Natural killer cell (primary cell): ENCODE measurements at places on chromosomes 6 and 20.

DNA sequence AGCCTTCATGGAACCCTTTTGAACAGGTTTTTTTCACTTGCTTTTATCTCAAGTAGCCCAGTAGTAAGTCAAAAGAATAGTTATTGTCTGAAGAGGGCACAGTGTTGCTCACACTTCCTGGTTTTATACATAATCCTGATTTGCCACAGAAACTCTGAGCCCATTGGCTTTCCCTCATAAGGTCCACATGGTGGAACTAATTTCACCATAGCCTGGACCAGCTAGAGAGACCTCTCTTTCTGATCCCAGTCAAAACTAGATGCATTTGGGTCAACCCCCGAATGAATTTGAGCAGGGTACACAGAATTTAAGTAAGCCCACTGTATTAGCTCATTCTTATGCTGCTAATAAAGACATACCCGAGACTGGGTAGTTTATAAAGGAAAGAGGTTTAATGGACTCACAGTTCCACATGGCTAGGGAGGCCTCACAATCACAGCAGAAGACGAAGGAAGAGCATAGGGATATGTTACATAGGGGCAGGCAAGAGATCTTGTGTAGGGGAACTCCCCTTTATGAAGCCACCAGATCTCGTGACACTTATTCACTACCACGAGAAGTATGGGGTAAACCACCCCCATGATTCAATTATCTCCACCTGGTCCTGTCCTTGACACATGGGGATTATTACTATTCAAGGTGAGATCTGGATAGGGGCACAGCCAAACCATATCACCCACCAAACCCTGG lies 6.2 kb downstream of the RWDD2A start:
- no peak for DNase-seq

- no peak for DNase-seq
Observed at GRCh38 chr6:145878591-145879295, 64.1 kb upstream of the FBXO30 start.

- DNase-seq: no peak
Observed at GRCh38 chr6:15516923-15517560, 145.8 kb downstream of the DTNBP1 start.

DNA sequence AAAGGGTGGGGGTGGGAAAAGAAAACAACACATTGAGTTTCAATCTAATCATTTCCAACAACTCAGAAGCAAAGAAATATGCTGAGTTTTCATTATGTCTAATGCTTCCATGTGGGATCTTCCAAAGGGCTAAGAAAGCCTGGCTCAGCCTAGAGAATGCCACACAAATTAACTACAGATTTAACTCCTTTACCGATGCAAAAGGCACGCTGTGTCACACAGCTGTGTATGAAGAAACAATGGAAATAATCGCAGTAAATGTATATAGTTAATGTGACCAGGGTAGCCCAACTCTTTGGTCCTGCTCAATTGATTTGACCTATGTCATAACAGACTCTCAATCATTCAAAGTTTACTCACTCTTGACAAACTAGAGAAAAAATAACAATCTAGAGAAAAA lies 17.8 kb downstream of the B4GALT5 start:
- no peak for DNase-seq

DNA sequence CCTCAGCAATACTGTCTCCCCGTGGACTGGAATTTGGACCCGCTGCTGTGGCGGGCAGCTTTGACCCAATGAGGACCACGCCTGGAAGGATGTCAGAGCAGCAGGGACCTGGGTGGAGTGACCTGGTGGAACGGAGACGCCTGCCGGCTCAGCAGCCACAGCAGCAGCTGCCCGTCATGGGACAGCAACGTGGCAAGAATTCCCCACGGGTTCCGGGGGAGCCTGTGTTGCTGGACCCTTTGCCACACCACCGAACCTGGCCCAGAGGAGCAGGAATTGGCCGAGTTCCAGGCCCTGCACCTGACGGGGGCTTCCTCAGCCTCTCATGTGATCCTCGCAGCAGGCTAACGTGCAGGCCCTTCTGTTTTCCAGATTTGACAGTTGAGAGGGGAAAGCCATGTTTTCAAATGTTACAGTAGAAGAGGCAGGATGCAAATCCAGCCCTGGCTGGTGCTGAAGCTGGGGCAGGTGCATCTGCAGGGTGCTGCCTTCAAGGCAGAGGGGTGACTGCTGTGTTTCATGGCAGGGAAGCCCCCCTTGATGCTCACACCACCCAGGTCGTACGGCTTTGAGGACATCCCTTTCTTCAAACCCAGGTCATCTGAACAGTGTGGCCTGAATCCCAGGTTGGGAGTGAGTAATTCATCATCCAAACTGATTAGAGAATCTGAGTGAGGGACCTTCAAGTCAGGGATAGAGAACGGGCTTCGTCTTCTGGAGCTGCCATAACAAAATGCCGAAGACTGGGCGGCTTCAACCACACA lies 93.4 kb downstream of the THBS2 start:
- DNase-seq: no peak

DNA sequence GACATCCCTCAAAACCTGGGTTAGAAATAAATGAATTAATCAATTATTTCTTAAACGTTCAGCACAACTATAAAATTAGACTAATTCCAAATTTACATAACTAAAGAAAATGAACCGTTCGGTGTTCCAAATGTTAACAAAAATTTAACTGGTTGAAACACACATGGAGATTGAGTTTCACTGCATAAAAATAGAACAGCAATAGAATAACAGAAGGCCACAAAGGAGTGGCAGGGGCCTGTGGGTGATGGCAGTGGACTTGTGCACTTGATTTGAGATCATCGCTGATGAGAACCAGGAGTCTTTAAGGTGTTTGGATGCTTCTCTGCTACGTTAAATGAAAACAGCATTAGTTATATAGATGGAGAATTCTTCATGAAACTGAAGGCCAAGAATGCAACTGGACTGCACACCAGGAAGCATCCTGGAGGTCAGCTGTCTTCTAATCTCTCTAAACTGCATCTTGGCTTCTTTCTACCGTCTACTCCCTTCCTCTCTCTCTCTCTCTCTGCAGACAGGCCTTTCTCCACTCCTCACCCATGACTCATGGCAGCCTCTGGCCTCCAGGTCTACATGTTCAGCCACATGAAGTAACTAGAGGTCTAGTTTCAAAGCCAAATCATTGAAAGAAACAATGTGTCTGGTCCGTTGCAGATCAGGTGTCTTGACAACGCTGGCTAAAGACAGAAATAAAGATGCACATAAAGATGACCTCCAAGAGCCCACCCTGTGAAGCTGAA lies 111.3 kb downstream of the SIM1 start:
- no peak for DNase-seq

DNA sequence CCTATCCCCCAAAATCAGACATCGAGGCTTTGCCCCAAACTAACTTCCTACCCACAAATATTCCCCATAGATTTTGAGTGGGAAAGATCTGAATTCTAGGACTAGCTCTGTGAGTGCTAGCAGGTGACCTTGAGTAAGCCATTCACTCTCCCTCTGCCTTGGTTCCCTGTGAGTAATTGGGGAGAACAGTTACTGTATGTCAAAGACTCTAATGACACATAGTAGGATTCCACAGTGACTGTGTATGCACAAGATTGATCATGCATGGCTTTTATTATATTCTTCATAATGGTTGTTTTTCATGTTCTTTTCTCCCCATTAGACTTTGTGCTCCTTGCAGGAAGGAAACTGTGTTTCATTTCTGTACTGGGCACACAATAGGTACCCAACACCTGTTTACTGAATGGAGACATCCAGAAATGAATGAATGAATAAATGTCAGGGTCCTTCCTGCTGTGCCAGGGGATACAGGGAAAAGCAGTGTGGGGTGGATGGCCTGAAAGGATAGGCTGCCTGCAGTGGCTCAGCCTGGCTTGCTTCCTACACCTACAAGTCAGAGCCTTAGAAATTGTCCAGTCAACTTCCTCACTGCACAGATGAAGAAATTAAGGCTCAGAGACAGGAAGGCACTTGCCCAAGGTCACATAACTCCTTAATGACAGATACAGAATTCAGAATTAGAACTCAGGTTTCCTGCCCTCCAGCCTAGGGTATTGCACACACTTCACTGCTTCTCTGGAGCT lies 901 bp upstream of the TMEM151B start:
- peak; percentile 31 for DNase-seq

GRCh38 chr6:148617530-148617929 lies 129.3 kb upstream of the UST start:
- no peak for DNase-seq

GRCh38 chr6:133432021-133432989 lies 191.1 kb downstream of the EYA4 start:
- no peak for DNase-seq

DNA sequence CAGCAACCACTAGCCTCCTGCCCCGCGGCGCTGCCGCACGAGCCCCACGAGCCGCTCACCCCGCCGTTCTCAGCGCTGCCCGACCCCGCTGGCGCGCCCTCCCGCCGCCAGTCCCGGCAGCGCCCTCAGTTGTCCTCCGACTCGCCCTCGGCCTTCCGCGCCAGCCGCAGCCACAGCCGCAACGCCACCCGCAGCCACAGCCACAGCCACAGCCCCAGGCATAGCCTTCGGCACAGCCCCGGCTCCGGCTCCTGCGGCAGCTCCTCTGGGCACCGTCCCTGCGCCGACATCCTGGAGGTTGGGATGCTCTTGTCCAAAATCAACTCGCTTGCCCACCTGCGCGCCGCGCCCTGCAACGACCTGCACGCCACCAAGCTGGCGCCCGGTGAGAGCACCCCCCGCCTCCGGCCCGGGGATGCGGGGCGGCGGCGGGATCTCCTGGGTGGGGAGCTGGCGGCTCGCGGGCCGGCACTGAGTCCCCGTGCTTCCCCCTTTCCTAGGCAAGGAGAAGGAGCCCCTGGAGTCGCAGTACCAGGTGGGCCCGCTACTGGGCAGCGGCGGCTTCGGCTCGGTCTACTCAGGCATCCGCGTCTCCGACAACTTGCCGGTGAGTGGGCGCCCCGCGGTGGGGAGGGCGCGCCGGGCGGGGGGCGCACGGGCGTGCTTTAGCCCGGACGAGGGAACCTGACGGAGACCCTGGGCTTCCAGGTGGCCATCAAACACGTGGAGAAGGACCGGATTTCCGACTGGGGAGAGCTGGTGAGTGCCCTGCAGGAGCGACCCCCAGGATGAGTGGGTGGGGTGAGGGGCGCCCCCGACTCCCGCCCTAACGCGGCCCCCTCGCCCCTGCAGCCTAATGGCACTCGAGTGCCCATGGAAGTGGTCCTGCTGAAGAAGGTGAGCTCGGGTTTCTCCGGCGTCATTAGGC lies 585 bp downstream of the PIM1 start:
- DNase-seq: peak; percentile 69

DNA sequence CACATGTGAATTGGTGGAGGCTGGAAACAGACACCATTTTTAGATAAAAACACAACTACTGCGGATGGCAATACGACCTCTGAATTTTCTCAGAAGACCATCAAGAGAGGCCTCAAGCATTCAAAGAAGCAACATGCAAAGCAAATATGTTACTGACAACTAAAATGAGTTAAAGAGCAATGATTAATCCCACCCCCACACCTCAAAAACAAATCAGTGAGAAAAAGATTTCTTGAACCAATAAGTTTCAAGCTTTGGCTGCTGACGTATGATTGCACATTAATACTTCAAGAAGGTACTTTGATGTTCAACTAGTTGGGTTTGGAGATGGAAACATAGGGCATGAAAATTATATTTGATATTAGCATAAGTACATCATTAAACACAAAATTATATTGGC lies 982 bp downstream of the MMUT start:
- DNase-seq: no peak

- no peak for DNase-seq
Observed at GRCh38 chr6:24430086-24430485, 27.4 kb downstream of the MRS2 start.

DNA sequence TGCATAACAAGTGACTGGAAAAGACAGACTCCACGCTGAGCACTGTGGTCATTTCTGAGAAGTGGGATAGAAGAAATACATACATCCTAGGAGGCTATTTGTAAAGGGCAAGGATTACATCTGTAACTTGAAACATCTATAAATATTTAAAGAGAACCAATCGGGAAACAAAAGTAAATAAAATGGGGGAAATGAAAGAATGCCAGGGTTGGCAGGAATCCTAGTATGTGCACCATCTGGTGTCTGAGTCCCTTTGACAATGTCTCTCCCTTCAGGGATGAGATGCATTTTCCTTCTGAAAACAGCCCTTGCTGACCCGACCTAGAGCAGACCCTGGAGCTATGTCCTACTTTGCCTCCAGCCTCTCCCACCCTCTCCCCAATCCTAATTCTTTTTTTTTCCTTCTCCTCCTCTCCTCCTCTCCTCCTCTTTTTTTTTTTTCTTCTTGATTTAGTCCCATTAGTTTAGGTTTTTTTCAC lies 53.2 kb downstream of the VSTM2L start:
- DNase-seq: no peak

- DNase-seq: no peak
Observed at GRCh38 chr6:75204217-75204958, 1.5 kb downstream of the COL12A1 start.

GRCh38 chr20:63498960-63499337 lies at the start of gene EEF1A2:
TSS of gene EEF1A2 (minus strand) at chr20:63499083. CDS start at chr20:63497763, 1,320 bp downstream.
- no peak for DNase-seq

- DNase-seq: no peak
Observed at GRCh38 chr6:42493914-42494539, 42.3 kb upstream of the TRERF1 start.

DNA sequence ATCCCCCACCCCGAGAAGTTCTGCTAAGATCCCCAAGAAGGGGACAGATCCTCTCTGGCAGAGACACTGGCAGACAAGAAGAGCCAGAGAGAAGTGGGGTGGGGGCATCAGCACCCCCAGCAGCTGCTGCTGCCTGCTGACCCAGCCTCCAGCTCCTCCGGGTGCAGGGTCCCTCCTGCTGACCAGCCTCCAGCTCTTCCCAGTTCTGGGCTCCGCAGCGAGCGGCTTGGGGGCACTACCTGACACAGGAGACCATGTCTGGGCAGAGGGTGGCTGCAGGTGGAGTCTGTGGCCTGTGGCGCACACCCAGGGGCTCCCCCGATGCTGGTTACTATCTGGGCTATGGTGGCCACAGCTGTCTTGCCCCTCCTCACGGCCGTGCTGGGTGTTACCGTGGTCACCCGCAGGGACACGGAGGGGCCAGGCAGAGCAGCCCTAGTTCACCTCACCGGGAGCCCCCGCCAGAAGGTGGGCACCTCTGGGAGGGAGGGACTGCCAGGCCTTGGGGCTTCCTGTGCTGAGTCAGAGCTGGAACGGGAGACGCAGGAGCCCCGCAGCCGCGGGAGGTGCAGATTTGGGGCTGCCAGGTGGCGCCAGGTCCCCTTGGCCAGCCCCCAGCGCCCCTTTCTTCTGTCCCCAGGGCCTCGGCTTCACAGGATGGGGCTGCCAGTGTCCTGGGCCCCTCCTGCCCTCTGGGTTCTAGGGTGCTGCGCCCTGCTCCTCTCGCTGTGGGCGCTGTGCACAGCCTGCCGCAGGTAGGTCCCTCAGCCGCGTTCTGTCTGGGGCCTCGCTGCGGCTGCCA lies 630 bp downstream of the LIME1 start:
- DNase-seq: peak; percentile 55

DNA sequence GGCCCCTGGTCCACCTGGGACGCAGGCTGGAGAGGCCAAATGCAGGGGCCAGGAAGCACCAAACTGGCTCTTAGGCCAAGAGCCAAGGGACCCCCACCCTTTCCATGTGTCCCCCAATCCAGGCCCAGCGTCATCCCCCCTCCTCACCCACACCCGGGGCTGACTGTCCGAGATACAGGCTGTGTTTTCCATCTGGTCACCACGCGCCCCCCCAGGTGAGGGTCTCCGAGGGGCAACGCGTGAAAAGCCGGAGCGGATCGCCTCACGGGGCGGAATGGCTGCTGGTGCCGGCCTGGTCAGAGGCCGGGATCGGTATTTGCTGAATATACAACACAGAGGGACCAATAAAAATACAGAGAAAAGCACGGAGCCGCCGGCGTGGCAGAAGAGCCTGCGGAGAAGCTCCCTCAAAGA lies 5.2 kb upstream of the ABHD16B start:
- no peak for DNase-seq
